ENCODE measurements at places on chromosomes 16 and 17.
A peak's percentile ranks its signal among the peaks of the same experiment; 100 is the strongest.

GRCh38 chr17:49224198-49224996 lies 6.2 kb downstream of the PHOSPHO1 start:
- peak; percentile 92 for DNase-seq

GRCh38 chr17:8506145-8506544 lies 70.5 kb downstream of the NDEL1 start:
- no peak for DNase-seq

DNA sequence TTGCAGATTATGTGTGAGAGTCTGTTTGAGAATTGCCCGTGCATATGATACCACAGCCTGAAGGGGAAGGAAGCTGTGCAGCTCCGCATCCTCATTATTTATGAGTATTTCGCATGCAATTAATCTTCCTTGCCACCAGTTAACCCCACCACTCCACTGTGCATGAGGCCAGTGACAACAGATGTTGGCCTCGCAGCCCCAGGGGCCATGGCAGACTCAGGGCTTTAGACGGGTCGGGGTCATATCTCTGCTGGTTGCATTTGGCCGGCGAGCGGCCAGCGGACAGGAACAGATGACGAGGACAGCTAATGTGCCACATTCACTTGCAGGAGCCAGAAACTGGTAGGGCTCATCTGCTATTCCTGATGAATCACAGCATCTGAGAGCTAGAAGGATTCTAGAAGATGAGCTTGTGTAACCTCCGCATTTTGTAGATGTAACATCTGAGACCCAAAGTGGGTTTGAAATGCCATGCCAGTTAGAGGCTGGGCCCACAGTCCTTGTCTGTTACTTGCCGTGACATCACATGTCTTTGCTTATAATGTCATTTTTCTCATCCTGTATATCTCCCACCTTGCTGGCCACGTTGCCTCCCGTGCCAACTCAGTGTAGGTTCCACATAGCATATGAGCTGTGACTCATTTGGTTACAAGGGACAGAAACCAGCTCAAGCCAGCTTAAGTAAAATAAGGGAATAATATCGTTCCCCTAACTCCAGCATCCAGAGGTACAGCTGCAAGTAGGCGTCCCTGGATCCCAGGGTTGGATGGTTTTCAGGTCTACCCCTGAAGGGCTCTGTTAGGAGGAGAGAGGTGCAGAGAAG lies 137.2 kb downstream of the SNX29 start:
- no peak for DNase-seq

DNA sequence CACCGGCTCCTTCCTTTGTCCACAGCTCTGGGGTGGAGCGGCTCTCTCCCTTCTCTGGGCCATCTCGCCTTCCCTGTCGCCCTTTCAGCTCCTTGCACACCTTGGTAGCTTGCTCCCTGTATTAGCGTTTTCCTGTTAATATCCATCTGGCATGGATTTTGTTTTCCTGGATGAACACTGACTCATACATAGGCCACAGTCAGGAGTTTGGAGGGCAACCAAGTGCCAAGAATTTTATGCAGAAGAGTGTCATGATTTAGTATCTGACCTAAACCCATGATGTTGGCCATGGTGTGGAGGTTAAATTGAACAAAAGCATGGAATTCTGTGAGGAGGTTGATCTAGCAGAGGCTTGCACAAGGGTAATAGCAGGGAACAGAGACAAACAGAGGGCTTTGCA lies 180.9 kb downstream of the AIPL1 start:
- DNase-seq = no peak

DNA sequence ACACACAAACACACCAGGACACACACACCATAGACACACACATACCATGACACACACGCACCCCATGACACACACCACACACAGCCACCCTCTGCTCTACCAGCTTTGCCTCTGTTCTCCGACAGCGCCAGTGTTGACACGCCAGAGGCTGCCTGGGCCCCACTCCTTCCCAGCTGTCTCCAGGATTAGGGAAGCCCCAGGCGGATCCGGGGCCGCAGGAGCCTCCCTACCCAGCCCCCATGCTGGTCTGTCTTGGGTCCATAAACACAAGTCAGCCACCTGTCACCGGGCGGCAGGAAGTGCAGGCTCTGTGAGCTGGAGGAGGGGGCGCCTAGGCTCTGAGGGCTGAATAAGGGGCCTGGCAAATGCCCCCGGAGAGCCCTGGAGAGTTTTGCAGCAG lies 10.5 kb downstream of the TBC1D16 start:
- DNase-seq = peak; percentile 59

DNA sequence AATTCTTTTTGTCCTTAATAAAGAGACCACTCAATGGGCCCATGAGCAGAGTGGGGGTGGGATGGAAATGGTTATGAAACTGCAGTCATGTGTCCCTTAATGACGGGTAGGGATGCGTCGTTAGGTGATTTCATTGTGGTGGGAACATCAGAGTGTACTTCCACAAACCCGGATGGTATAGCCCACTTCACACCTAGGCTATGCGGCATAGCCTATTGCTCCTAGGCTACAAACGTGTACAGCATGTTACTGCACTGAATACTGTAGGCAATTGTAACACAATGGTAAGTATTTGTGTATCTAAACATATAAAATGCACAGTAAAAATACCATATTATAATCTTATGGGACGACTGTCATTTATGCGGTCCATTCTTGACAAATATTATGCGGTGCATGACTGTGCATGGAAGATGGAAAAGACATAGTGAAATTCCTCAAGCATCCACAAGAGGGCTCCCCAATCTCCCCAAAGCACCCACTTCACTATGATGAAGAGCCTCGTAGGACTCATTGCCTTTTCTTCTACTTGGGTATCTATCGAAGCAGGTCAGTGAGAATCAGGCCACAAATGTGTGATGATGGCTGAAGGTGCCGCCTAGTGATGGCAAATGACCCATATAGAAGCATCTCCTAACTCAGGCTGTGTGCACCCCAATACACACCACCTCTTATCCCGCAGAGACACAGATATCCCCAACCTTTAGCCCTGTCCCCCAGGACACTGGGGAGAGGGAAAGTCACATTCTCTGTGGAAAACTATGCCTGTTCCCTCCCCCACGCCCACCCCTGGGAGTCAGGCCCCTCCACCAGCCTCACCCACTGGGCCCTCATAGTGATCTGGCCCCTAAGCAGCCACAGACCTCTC lies 43.5 kb downstream of the TBX21 start:
- no peak for DNase-seq

- no peak for DNase-seq
These were observed 1685.0 kb downstream of the TP53TG3F start for GRCh38 chr16:35144212-35144932.

DNA sequence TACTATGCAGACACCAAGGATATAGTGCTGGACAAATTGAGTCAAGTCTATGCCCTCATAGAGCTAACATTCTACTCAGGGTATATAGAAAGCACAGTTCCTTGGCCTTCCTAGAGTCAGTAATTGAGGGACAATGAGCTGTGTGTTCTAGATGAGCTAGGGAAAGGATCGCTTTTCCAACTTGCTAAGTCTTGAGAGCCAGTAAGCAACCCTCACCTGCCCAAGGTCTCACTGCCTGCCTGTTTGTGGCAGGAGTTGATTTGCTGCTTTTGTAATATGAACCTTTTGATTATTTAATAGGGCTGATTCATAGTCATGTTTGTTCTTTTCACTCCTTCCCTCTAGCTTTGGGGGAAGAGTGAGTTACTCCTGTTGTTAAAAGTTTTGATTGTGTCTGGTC lies 6.5 kb downstream of the DDX42 start:
- DNase-seq = no peak

- DNase-seq = no peak
These were observed 29.0 kb upstream of the CLEC3A start for GRCh38 chr16:77993111-77993985.

GRCh38 chr16:370443-370842 lies at the start of gene MRPL28:
Gene MRPL28 (minus strand): TSS chr16:370538. CDS start chr16:370218, 320 bp downstream.
- peak; percentile 96 for DNase-seq

DNA sequence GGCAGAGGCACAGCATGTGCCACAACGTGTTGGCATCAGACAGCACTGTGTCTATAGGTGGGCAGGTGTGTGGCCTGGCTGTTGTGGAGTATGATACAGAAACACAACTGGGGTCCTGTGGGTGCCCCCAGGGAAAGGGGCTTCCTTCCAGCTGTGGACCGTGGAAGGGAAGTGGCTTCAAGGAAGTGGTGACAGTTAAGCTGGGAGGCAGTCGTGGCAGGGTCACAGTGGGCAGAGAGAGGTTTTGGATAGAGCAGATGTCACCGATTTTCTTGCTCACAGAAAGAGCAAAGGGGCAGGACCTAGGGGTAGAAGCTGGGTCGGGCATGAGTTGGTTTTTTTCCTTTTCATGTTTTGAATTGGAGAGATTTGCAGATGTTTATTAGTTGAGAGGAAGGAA lies 11.2 kb upstream of the ORAI3 start:
- no peak for DNase-seq

GRCh38 chr17:10666906-10667305 lies 9.8 kb upstream of the MYH3 start:
- no peak for DNase-seq

GRCh38 chr17:54971147-54971546 lies 2.6 kb downstream of the STXBP4 start:
- no peak for DNase-seq

- DNase-seq = no peak
These were observed 1.4 kb upstream of the GEMIN4 start for GRCh38 chr17:753418-753817.

GRCh38 chr17:3024346-3024745 lies 39.1 kb downstream of the OR1D5 start:
- DNase-seq = no peak

- no peak for DNase-seq
These were observed 463.2 kb downstream of the WWOX start for GRCh38 chr16:78562650-78563049.

GRCh38 chr16:48492133-48492532 lies 106.9 kb upstream of the SIAH1 start:
- no peak for DNase-seq

GRCh38 chr17:61279476-61280145 lies 120.0 kb upstream of the TBX2 start:
- DNase-seq = no peak

DNA sequence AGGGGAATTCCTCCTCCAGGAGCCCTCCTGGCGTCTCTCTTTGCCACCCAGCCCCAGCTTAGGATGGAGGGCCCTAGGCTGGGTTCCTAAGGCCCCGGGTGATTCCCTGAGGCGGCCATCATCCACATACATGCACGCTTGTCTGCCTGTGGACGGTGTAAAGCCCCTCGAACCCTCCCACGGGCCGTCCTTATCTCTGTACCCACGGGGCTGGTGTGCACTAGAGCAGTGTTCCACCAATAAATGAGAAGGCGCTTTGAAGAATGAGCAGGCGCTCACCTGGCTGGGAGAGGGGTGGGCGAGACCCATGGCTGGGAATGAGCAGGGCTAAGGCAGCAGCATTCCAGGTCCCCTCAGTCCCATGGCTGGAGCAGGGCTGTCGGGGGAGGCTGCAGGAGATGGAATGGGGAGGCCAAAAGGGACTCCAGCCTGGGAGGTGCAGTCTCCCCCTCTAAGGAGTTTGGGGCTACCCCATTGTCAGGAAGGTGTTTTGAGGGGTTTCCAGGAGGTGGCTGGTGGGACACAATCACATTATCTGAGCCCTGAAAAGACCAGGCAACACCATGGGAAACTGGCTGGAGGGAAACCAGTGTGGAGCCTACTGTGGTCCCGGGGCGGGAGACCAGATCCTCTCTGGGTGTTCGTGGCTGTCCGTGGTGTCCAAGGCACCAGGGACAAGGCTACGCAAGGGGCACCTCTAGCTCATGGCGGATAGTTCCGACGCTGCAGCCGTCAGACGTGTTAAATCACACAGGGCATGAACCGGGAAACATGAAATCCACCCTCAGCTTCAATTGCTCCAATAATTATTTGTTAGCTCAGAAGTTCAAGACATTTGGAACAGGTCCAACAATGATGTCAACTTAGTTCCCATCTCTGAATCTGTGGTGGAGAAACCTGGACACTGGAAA lies 87.5 kb upstream of the DNAH17 start:
- DNase-seq = no peak

- DNase-seq = no peak
These were observed 193.8 kb upstream of the CACNG3 start for GRCh38 chr16:24062270-24062817.

GRCh38 chr16:87895641-87896141 lies 26.4 kb upstream of the SLC7A5 start:
- DNase-seq = peak; percentile 61
